ENCODE measurements at places on chromosomes 4 and X.

DNA sequence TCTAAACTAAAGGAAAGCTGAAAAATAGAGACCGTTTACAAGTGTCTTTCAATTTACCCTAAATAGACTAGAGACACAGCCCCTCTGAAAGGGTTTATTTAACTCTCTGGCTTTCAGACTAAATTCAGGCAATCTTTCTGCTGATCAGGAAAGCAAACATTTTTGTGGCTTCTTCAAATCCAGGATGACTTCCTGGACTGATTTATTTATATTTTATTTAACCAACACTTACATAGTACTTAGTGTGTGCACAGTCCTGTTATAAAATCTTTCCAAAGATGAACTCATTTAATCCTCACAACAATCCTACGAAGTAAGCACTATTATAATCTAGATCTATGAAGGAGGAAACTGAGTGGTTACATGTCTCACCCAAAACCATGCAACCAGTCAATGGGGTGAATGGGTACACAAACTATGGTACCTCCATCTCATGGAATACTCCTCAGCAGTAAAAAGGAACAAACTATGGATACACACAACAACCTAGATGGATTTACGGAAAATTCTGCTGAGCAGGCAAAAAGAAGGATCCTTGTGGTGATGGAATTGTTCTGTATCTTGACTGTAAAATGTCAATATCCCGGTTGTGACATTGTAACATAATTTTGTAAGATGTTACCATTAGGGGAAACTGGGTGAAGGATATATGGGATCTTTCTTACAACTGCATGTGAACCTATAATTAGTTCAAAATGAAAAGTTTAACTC, 64.1 kb upstream of the MAMLD1 start:
- DNase-seq, result no peak

DNA sequence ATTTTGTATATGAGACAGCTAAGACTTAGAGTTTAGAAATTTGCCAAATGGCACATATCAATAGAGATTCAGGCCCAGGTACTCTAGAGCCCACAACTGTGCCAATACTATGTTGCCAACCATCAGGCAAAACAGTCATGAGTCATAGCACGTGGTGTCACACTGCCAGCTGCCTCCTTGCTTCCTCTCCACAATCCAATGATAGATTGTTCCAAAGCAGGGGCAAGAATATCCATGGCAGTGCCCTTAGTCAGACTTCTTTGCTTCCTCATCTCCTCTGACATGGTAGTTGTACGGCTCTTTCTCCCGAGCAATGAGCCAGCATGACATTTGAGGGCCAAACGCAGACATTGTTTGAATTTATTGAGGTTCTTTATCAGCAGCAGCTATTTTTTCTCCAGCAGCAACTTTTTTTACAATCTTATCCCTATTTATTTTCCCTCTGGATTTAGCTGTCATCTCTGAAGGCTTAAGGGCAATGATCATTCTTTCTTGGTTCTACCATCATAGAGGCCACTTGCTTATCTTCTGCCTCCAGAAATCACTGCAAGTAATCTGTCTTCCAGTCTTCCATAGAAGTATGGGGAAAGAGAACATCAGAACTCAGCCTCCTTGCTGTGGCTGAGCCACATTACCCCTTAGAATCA, 169.7 kb downstream of the COL4A6 start:
- no peak for DNase-seq

DNA sequence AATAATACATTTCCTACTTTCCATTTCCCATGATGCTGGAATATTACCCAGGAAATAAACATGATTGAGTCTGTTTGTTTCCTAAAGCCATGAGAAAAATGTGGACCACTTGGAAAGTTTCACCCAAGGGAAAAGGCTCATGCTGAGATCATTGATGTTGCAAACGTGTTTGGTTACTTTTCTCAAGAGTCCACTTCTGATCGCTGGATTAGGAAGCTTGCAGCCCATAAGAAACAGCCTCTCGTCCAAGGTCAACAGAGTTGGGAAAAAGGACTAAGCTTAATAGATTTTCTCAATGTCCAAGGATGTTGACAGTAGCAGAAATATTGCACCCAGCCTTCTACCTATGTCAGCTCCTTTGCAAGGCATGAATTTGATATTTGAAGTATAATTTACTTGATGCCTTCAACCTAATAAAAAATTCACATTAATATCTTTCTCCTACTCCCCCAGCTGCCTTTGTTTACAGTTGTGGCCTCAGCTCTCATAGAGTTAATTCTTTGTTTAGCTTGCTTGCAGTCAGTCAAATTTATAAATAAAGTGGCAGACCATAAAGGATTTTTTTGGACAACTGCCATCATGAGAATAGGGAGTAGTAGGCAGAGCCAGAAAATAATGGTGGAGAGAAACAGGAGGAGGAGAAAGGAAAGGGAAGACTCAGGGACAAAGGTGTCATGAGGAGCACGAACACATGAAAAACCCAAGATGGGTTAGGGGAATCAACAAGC, 65.6 kb upstream of the BLTP1 start:
- no peak for DNase-seq

GRCh38 chrX:134868771-134869495, 121.9 kb upstream of the SMIM10 start:
- no peak for DNase-seq

DNA sequence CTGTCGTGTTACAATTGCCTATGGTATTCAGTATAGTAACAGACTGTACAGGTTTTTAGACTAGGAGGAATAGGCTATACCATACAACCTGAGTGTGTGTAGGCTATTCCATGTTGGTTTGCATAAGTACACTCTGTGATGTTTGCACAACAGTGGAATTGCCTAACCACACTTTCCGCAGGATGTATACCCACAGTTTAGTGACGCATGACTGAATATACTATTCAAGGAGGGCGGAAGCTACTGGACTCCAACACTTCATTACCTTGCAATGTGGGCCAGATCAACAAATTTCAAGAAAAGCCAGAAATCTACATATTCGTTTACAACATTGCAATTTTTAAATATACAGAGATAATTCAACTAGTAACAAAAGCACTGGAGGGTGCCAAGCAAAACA, 317.2 kb downstream of the PDGFC start:
- no peak for DNase-seq

DNA sequence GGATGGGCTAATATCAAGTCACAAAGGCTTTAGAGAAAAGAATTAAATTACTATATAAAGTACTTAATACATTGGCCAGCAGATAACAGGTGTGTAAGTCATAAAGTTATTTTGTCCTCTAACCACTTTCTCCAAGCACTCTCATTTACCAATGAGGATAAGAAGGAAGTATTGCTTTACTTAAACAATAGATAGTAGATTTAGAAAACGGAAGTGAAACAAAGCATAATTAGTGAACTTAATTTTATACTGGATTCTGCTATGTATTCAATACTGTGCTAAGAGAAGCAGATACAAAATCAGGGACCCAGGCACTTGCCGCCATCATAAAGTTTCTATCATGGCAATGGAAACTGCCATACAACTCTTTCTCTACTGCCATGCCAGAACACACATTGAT, 24.0 kb downstream of the AFM start:
- DNase-seq, result no peak

DNA sequence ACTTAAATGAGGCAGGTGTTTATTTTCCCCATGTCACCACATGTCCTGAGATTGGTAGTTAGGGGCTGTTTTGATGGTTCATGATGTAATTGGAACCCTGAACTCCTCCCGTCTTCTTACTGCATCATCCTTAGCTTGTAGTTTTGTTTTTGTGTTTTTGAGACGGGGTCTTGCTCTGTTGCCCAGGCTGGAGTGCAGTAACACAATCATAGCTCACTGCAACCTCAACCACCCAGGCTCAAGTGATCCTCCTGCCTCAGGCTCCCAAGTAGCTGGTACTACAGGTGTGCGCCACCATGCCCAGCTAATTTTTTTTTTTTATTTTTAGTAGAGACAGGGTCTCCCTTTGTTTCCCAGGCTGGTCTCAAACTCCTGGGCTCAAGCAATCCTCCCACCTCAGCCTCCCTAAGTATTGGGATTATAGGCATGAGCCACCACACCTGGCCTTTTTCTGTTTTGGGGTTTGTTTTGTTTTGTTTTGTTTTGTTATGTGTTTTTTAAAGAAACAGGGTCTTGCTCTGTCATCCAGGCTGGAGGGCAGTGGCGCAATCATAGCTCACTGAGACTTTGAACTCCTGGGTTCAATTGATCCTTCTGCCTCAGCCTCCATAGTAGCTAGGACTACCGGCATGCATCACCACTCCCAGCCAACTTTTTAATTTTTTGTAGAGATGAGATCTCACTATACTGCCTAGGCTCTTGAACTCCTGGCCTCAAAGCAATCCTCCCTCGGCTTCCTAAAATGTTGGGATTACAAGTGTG, 76.4 kb downstream of the SNX25 start:
- DNase-seq, result no peak

DNA sequence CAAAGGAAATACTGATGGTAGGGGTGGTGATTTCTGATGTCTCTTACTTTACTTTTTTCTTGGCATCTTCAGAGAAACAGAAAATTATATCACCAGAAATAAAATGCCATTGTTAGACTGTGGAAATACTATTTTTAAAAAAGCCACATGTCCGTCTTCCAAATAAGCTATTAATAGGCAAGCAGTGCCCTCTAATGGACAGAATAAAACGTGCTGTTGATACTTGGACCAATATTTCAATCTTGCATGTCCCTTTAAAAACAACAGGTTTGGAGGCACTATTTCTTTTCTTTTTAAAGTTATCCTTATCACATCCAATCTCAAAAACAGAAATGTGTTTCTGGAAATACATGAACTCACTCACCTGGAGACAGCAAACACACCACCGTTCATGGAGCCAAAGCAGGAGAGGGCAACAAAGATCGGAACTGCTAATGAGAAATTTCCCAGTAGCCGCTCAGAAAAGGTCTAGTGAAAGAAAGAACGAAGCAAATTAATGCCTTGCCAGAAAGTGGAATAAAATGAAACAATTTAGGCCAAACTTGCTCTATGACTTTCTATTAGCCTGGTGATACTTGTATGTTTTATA, 59.2 kb downstream of the SLC7A11 start:
- no peak for DNase-seq

- no peak for DNase-seq
These were observed 74.4 kb downstream of the RTL5 start for GRCh38 chrX:72057331-72057730.

DNA sequence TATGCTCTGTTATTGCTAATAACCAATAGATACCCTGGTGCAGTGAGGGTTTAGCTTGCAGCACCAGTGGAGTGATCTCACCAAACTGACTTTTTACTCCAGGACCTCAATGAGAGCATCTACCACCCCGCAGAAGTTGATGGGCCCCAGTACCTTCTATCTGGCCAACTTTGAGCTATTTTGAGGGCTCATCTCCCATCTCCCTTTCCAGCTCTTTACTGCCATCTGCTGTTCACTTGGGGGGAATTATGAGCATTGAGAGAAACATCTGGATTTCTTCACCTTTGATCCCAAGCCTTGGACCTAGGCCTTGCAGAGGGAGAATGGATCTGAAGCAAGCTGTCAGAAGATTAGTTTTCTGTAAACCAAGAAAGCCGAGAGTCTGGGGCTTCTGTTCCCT, 143.6 kb downstream of the TMEM164 start:
- DNase-seq, result peak; percentile 2

GRCh38 chr4:25915353-25915705, 1.3 kb downstream of the SMIM20 start:
- DNase-seq, result no peak

- DNase-seq, result no peak
These were observed 9.4 kb downstream of the FHIP1A start for GRCh38 chr4:151418385-151418784.

- DNase-seq, result no peak
These were observed 29.6 kb upstream of the ERVMER34-1 start for GRCh38 chr4:52780617-52781354.

DNA sequence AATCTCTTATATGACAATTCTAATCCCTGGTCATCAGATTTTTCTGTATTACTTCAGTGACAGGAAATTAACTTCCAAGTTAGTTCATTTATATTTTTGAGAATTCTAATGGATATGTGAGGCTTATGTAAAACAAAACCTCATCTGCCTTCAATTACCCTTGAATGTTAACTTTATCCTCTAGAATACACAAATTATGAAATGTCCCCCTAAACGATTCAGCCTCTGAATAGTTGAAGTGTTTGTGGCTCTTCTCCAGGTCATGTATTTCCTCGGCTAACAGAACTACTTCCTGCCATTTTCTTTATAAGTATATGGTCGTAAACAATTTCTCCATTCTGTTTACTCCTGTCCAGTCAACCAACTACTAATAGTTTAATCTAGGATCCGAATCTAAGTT, 401.3 kb downstream of the PCDH10 start:
- no peak for DNase-seq

DNA sequence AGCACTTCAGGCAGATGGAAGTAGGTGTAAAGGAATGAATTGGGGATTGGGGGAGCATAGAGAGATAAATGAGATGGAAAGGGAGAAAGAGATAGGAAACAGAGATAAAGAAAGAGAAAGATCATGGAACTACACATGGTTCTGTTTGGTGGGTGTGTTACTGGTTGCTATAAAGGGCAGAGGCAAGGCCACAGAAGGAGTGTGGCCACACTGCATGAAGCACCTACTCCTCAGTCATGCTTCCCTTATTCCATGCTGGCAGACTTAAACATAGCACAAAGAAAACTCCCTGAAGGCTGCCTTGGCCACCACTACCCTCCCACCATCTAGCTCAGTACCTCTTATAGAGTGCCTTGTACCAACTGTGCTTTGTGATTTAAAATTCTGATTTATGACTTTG, 56.9 kb downstream of the OPHN1 start:
- DNase-seq, result no peak

GRCh38 chr4:153790962-153791551, 2.2 kb upstream of the SFRP2 start:
- peak; percentile 21 for DNase-seq

GRCh38 chr4:751676-752075, 46.0 kb downstream of the PCGF3 start:
- DNase-seq, result peak; percentile 39

DNA sequence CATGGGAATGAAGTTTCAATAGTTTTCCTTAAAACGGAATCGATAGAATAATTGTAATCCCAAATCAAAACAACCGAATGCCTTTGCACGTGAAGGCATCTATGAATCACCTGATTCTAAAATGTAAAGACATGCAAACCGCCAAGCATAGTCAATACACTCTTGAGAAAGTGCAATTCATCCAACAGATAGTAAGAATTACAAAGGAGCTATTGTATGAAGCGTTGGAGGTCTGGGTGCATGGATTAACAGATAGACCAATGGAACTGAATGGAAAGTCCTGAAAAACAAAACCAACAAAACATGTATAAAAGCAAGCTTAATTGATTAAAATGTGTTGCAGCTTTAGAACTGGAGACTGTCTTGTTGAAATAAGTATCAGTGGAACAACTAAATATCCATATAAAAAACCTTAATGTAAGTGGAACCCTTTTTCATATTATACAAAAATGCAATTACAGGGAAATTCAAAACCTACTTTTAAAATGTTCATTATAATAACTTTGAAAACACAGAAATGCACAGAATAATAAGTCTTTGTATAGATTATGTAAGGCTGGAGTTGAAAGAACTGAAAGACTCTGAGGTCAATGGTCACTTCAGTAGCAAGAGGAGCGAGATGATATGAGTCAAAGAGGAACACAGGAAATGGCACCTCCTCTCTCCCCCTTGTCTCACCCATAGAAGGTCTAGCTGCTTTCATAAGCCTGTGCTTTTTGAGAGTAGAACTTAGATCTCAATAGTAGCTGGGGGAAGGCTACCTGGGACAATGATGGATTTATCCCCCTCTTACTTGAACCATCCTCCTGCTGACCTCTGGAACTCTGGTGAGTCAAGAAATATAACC, 20.1 kb downstream of the MAGEC2 start:
- DNase-seq, result no peak

GRCh38 chr4:140662082-140662869, 93.5 kb upstream of the UCP1 start:
- no peak for DNase-seq

- no peak for DNase-seq
These were observed 61.9 kb upstream of the TCEAL2 start for GRCh38 chrX:102063445-102064074.
